Kidney (tissue), 22 donors: ENCODE measurements at places on chromosomes 2 and 18.

- no peak for DNase-seq
Observed at GRCh38 chr18:46567196-46567595, 89.8 kb downstream of the LOXHD1 start.

DNA sequence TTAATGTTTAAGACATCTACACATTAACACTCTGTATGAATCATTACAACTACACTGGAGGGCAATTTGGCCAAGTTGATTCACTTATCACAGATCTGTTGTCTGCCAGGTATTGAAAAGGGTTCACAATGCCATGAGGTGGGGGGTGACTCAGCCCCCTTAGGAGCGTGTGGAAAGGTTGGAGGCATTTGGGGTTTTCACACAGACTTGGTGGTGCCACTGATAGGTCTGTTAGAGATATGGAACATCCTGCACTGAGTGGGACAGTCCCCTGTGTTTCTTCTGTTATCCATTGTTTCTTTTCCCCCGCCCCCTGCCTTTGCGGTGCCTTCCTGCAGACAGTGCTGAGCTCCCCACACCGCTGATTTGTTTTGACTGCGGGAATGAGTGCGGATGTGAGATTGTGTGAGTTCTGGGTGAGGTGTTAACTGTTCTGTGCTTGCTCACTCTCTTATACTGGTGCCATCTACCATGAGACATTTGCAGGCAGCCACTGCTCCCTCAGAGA lies 9.3 kb upstream of the TSN start:
- no peak for DNase-seq

DNA sequence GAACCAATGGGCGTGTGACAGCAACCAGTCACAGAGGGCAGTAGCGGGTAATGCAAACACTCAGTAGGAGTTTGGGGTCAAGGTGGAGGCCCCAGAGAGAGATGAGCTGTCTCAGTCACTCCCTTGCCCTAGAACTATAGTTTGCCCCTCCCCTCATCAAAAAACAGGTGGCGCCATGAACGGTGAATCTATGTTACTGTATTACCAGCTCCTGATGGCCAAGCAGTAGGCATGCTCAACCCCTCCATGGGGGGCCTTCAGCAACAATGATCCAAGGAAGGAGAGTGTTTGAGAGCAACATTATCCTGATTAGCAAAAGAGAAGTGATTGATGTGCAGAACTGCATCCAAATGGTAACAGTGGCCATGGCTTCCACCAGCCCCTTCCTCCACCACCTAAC lies 30.4 kb downstream of the TRABD2A start:
- no peak for DNase-seq

DNA sequence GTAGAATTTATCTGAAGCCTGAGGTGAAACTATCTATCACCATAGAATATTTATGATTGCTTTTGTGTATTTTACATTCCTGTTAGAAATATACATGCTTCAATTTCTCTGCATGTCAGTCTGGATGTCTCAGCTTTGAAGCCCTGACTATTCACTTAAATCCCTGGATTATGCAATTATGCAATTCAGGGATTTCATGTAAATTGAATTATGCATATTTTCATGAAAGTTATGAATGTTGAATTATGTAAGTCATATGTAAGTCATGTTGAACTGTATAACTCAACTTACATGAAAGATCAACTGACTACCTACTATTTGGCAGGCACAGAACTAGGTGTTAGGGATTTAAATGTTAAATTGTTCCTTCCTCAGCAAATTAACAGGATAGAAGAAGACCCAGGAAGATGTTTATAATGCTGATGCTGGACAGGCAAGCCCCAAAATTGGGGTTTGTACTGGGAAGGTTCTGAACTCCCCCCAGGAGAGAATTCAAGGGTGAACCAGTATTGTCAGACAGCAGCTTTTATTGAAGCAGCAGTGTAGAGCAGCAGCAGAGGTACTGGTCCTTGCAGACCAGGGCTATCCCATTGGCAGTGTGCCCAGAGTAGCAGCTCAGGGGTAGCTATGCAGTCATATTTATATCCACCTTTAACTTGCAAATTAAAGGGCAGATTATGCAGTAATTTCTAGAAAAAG lies 236.5 kb downstream of the ZNF804A start:
- no peak for DNase-seq

DNA sequence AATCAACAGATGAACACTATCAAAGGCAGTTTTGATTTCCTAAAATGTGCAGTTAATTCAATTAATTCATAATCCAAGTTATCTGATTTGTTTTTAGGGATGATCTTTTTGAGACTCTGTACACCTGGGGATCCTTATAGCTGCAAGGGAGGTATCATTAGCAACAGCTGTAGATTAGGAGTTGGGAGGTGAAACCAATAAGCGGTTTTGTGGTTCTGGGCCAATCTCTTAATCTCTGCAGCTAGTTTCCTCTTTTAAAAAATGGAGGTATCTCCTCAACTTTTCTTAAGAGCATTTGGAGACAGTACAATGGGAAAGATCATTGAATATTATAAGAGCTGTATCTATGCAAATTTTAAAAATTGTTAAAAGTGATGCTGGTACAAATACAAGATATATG lies 126.0 kb downstream of the MC4R start:
- DNase-seq = no peak

DNA sequence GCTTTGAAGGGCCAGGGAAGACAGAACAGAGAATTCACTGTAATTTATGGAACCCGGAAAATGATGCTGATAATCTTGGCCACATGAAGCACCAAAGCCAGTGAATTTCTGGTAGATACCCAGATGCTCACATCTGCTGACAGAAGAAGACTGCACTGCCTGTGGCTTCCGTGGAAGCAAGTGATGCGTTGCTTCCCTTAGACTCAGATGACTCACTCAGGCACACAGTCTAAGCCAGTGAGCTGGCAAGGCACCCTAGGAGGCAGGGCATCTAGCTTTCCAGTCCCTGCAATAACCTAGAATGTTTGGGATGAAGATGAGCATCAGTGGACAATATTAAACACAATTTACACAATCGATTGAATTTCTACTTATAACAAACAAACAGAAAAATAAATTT lies 284.7 kb downstream of the CMPK2 start:
- no peak for DNase-seq

DNA sequence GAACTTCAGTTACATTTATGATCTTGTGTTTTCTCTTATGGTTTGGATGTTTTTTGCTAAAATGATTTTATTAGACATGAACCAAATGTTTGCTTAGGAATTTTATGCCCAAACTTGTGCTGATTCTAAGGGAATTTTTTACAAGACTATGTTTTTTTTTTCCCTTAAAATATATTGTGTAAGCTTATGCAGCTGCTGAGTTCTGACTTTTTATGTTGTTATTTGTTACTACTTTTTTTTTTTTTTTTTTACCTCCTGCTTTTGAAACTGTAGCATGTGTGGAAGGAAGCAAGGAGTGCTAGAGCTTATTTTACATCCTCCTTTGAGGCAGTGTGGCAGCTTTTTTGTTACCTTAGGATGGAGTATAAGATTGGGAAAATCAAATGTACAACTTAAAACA lies 6.0 kb upstream of the DNAH7 start:
- no peak for DNase-seq

DNA sequence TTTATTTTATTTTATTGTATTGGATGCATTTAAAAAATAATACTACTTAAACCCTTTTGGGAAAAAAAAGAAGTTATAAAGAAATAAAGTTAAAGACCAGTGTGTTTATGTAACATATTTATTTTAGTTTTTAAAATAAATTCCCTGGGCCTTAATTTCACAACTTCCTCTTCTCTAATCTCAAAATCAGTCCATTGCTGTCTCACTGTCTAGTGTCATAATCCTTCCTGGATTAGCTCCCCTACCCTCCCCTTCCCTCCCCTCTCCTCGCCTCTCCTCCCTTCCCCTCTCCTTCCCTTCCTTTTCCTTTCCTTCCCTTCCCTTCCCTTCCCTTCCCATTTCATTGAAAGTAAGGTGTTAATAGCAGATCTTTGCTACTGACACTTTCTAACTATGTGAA lies 40.3 kb upstream of the ZEB2 start:
- no peak for DNase-seq

DNA sequence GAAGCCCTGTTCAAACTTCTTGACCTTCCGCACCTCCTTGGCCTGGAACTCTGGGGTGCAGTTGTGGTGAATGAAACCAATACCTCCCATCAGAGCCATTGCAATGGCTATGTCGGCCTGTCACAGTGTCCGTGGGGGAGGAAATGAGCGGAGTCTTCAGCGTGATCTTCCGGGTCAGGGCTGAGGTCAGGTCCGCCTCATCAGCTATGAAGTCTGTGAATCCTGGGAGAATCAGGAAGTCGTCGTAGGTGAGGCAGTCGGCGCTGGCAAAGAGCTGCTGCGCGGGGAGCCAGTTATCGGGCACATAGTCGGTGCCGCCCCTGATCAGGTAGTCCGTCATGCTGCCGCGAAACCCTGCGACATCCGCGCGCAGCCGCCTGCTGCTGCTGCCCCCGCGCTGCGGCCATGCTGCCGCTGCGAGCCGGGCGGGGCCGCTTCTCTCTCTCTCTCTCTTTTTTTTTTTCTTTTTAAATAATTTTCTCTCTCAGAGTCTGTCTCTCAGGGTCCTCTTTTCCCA lies 154.1 kb upstream of the ZSWIM2 start:
- DNase-seq = peak; percentile 67

DNA sequence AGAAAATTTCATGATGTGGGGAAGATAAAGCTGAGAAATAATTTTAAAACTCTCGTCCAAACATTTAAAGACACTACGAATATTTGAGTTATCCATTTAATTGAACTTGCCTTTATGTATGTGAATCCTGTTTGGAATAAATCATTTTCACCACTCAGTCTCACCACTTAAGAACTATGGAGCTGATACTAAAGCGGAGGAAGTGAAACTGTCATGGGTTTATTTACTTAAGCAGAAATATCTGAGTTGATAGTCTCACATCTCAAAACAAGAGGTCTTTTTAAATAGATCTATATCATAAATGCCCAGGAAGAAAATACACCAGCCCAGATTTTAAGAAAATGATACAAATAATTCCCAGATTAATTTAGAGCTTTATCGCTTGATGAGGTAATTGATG lies 532.4 kb downstream of the ZNF804A start:
- no peak for DNase-seq

DNA sequence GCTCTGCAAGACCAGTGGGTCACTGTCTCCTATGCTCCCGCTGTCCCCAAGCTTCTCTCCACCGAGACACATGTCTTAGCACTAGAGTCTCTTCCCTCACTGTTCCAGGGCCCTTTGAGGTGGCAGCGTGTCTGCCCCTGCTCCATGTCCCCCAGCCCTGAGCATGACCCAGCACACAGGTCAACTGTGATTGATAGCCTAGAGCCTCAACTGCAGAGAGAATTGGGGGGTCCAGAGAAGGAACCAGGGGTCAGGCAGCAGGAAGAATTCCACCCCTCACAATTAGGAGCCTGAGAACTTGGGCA lies 54.6 kb upstream of the ODC1 start:
- DNase-seq = no peak

DNA sequence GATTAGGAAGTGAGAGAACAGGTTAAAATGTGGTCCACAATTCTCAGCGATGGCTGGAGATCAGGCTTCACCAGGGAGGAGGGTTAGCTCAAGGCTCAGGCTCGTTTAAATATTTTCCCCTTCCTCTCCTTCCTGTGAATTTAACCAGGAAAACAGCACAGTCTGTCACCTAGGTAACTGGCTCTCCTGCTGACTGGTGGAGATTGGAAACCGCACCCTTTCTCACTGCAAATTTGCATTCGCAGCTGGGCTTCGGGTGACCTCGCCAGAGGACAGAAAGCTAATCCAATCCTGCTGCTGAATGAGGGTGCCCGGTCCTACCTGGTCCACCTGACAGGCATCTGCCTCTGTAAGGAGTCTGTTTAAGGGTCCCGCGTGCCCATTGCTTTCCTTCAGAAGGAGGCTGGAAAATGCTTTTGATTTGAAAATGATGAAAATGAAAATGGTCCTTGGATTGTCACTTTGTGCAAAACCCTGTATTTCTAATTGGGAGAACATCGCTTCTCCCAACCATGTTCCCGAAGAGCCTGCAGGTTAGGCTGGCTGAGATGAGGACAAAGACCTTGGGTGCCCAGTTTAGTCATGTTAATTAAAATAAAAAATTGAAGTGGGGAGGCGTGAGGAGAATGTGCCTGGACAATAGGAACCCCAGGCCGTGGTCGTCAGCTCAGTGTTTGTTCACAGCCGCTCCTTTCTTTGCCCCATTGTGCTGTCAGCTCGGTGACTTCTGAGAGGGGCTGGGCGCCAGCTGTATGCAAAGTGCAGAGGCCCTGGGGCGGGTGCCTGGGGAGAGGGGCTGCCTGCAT lies 43.4 kb upstream of the MTCL1 start:
- peak; percentile 89 for DNase-seq

- DNase-seq = no peak
Observed at GRCh38 chr2:217701622-217702021, 301.2 kb downstream of the TNS1 start.

GRCh38 chr2:174022431-174022830 lies 57.3 kb upstream of the SP3 start:
- DNase-seq = no peak

DNA sequence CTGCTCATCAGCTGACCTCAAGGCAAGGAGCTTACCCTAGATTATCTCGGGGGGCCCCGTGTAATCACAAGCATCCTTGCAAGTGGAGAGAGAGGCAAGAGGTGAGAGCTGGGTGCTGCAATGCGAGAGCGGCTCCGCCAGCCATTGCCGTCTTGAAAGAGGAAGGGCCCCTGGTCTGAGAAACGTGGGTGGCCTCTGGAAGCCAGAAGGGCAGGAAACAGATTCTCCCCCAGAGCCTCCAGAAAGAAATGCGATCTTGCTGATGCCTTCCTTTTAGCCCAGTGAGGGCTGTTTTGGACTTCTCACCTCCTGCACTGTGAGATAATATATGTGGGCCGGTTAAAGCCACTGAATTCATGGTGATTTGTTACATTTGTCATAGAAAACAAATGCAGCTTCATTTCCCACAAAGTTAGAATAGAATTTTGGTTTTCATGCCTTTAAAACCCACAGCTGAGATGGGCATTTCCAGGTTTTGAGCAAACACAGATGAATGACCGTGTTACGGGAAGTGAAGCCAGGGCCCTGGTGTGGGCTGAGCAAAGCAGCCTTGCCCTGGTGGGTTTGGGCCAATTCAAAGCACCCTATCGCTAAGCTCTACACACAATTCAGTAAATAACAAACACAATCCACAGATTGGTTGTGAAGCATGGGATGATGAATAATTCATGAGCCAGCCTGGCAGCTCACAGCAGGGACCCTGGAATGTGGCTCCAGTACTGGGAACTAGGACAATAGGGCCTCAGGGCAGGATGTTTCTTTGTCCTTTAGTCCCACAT lies 319.9 kb upstream of the HS6ST1 start:
- DNase-seq = peak; percentile 71

DNA sequence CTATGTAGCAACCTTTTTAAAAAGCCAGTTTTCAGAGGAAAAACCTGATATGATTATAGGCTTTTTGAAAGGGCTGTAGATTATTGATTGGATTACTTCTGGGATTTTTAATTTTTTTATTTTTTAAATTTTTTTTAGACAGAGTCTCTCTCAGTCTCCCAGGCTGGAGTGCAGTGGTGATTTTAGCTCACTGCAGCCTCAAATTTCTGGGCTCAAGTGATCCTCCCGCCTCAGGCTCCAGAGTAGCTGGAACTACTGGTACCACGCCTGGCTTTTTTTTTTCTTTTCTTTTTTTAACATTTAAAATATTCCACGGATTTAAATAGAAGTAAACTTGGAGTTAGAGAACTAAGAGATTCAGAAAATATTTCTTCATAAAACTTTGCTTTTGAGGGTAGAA lies 1.2 kb downstream of the MRPL19 start:
- no peak for DNase-seq

- no peak for DNase-seq
Observed at GRCh38 chr2:146119586-146119985, 1599.7 kb upstream of the ZEB2 start.
